Omental fat pad (tissue), 4 donors: ENCODE measurements at places on chromosomes 2 and 18. TPM values are rescaled to one million over a fixed set of nuclear protein-coding genes. Genes with fewer than 3 reads are reported as not detected.

Gene PDCD1
- 0.37 TPM for total RNA-seq

Gene HMSD
- total RNA-seq = 0.72 TPM

Gene EPB41L5
- total RNA-seq = 17.8 TPM

Gene TRABD2A
- 5.3 TPM for total RNA-seq

Gene CXCR2
- 0.60 TPM for total RNA-seq

Gene DSC2
- total RNA-seq = 12.2 TPM

Gene EML6
- total RNA-seq = 1.4 TPM

Gene DNAJC27
- total RNA-seq = 13.4 TPM

Gene CMPK2
- 7.8 TPM for total RNA-seq

Gene INHA
- total RNA-seq = 0.88 TPM

Gene LRP2
- total RNA-seq = 14.1 TPM

Gene GAD1
- total RNA-seq = not detected

GRCh38 chr18:36387310-36387709 lies 89.8 kb downstream of the FHOD3 start:
- DNase-seq = no peak

DNA sequence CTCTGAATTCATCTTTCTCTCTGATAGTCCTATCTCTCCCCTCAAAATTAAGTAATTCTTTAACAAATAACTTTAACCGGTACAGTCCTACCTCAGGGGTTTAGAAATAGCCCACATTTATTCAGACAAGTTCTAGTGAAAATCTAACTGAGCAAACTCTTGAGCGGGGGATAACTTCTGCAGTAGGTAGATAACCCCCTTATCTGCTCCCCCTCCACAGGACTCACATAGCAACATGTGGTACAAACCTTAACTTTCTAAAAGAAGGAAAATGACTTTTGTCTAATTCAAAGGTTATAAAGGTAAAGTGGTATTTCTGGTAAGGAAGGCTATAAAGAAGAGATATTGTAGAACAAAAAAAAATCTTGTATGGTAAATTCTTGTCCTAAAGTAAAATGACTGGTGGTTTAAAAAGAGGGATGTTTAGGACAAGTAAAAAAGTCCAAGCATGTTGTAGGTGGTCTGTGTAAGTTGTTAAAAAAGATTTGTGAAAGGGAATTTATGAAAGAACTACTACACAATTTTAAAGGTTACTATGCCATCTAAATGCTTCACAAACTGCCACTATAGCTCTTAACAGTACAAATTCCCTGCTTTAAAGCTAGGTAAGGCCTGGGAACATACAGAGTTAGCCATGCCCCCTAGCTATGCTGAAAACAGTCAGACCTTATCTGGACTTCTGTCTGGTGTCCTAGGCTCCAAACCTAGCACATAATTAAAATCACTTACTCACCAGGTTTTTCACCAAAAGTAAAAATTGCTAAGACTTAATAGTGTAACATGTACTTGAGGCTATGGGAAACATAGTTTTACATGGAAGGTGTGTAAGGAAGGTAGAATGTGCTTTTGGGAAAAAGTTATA lies 8.1 kb upstream of the RPIA start:
- DNase-seq = no peak

- no peak for DNase-seq
These were observed 221.3 kb upstream of the RAB6C start for GRCh38 chr2:129757915-129758783.

DNA sequence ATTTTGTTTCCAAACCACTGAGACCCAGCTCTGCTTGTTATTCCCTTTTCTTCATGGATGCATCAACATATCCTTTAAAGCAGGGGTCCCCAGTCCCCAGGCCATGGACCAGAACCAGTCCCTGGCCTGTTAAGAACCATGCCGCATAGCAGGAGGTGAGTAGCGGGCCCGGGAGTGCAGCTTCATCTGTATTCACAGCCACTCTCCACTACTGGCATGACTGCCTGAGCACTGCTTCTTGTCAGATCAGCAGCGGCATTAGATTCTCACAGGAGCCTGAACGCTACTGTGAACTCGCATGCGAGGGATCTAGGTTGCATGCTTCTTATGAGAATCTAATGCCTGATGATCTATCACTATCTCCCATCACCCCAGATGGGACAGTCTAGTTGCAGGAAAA lies 1.6 kb upstream of the POLI start:
- DNase-seq = no peak

DNA sequence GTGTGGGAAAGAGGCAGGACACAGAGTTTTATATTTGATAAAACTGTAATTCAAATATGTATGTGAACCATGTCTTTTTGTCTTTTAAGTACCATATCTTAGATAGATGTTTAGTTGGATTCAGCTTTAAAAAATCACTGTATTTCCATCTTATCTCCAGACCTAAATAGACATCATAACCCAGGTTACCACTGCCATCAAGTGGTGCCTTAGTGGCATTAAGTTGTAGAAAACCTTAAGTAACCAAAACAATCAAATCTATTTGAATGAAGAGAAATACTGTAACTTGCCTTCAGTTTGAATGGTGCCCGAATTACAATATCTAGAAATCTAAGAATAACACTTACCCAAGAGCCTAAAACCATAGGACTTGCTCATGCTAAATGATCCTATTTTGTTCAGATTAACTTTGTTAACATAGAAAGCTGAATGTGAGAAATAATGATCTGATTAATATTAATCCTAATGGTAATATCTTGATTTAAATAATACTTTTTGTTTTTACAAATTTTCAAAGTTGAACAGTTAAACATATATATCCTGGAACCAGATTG lies 92.5 kb upstream of the MAP2 start:
- no peak for DNase-seq

DNA sequence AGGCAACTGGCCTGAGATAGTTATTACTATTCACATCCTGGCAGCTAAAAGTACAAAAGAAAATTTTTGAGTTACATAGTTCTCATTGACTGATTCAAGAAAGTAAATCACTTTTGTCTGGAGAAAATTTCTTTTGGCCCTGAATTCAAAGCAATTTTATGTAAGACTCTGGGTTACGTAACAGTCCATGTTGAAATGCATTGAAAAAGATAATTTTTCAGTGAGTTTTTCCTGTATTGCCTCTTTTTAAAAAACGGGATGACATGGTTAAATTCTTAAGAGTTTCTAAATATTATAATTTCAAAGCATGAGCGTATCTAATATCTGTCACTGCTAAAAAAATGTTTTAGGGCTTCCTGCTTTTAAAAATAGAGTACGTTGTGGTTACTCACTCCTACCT lies 72.7 kb downstream of the ANKRD12 start:
- DNase-seq = no peak

DNA sequence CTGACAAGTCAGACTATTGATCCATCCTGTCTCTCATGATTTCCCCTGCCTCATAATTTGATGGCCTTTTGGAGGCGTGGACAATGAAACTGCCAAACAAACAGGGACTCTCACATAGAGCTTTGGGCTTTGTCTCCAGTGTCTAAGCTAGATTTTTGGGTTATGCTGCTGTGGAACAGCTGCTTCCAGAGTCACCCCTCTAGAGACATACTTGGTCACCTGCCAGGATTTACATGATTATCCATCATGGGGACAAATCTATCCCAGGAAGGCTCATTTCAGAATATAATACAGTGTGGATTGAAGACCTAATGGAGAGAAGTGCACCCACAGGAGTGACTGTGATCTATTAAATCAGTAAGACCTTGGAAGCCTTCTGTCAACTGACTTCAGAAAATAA lies 159.6 kb downstream of the SLC8A1 start:
- no peak for DNase-seq

GRCh38 chr2:88614497-88615157 lies 12.6 kb downstream of the EIF2AK3 start:
- no peak for DNase-seq

DNA sequence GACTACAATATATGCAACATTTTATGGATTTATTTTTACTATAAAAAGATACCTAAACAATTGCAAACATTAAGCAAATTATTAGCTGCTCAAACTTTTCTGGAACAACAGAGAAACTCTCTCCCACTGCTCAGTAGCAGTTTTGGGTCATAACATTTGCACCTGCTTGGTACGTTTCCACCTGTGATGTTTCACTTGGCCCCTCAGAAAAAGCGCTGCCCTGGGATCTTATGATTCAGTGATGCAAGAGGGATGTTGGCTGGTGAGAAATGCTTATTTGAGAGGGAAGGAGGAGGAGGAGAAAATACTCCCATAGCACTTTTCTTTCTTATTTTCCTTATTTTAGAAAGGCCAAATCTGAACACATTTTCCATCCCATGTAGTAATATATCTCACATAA lies 9.2 kb downstream of the IRS1 start:
- no peak for DNase-seq

GRCh38 chr2:85431570-85432205 lies 13.2 kb downstream of the SH2D6 start:
- no peak for DNase-seq

GRCh38 chr2:101974663-101975062 lies 17.1 kb upstream of the IL1R2 start:
- DNase-seq = no peak

GRCh38 chr2:240365971-240366471 lies 69.4 kb upstream of the GPC1 start:
- DNase-seq = no peak

DNA sequence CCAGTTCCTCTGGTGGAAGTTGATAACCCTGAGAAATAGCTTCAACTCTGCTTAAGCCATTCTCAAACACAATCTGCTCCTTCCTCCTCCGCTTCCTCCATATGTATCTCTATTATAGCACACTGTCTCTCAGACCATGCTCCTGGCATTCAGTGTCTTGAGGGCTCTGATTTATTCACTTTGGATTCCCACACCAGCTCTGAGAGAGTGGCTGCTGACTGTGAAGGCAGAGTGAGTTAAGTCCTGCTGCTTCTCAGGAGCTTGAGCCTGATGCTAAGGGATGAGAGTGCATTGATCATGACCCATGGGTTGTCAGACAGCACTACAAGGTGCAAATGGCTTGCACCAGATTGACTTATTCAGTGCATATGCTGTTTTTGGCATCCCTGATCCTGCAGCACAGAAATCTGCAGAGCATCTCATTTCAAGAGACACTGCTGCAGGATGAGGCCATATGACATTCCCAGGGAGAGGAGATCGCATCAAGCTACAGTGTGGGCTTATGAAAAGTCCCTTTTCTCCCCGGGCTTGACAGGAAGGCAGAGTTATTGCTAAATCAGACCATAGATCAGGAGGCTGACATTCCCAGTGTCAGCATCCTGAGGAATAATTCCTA lies 500.5 kb upstream of the RAB6C start:
- DNase-seq = no peak

DNA sequence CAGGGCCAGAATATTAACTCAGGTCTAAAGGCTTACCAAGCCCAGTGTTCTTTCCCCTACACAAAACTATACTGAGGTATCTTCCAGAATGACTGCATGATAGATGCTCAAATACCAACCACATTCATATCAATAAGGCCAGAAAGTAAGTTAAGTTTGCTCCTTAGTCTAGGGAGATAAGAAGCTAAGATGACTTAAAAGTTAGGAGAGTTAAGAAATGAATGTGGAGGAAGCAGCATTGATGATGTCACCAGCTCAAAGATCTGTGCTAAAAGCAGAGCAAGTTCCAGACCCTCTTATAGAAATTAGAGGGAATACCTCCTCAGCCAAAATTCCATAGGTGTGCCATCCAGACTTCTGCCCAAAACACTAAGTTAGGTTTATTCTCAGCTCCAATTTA lies 6.1 kb downstream of the PPP4R1 start:
- DNase-seq = no peak

DNA sequence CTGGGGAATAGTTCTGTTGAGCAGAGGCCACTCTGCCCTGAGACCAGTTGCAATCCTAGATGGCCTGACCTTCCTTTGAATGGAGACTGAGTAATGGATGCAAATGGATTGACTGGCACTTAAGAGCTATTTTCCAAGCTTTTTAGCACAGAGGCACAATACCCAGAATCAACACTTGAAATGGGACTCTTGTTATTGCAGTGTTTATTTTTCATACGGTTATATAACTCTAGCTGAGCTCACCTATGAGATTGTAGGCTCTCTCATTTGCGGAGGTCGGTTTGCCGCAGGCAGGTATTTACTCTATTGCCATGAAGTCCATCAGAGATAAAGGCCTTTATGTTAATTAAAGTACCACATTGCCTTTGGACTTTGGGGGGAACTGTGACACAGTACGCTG lies 422.3 kb upstream of the CELF4 start:
- no peak for DNase-seq

DNA sequence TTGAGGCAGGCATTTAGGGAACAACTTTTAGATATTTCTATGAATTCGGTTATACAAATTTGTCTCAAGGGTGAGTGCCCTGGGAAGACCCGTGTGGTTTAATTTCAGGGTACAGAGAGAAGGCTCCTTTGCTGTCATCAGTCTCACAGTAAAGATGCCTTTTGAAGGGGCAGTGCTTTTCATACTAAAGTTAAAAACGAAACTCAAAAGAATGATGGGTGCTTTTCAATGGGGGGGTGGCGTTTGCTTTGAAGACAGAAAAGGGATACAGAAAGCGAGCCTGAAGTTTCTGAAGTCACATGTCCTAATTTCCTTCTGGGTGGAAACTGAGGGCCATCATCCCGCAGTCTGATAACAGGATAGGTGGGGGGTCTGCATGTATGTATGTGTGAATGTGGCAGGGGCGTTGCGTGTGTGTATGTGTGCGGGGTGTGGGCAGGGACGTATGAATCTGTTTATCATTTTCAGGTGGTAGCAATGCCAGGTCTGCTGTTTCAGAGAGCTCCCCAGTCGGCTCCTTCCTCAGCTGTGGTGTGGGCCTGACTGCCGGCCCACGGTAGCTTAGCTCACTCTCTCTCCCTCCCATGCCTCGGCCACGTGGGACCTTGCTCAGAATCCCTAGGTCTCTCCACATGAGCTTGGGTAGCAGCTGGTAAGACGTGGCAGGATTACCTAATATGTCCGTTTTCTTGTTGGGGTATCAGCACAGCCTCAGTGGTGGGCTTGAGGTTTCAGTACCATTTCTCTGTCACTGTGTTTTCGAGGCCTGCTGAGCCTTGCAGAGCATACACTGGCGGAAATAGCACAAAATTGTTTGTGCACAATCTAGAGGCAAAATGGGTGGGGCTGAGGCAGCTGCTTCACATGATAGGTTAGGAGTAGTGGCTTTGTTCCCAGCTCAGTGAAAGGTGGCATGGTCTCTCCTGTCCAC lies 32.7 kb downstream of the ARHGAP25 start:
- no peak for DNase-seq

GRCh38 chr2:61816480-61817355 lies 37.1 kb downstream of the FAM161A start:
- no peak for DNase-seq

GRCh38 chr2:196068271-196069209 lies at the start of gene DNAH7:
TSS of gene DNAH7 (minus strand) at chr2:196068837. CDS start at chr2:196068711, 126 bp downstream.
- peak; percentile 73 for DNase-seq

- no peak for DNase-seq
These were observed 4.2 kb upstream of the IWS1 start for GRCh38 chr2:127530245-127531140.
